ENCODE measurements at places on chromosomes 7 and 10.
A peak's percentile ranks its signal among the peaks of the same experiment; 100 is the strongest.

DNA sequence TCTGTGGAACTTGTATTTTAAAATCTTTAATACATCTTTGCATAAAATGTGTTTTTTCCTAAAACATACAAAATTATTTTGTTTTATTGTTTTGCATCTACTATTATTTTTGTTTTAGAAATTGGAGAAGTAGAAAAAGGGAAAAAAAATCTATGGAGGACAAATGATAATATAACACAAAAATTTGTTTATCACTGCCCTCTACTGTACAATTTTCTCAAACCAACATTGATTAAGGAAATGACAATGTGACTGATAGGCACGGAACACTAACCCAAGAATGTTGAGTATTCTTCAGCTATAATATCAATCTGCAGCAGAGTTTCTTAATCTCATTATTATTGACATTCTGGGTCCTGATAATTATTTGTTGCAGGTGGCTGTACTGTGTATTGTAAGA is 9.5 kb upstream of the ING3 start:
- no peak for DNase-seq

- no peak for DNase-seq
Measured at GRCh38 chr7:95041031-95041430, 133.6 kb downstream of the PPP1R9A start.

GRCh38 chr10:128036011-128036615 is 90.1 kb downstream of the MKI67 start:
- DNase-seq, result no peak

- DNase-seq, result peak; percentile 4
Measured at GRCh38 chr7:104552102-104552501, 223.7 kb downstream of the LHFPL3 start.

- peak; percentile 50 for DNase-seq
Measured at GRCh38 chr7:90173127-90173844, 19.0 kb downstream of the STEAP1 start.

- no peak for DNase-seq
Measured at GRCh38 chr10:131689954-131690757, 210.7 kb upstream of the PPP2R2D start.

DNA sequence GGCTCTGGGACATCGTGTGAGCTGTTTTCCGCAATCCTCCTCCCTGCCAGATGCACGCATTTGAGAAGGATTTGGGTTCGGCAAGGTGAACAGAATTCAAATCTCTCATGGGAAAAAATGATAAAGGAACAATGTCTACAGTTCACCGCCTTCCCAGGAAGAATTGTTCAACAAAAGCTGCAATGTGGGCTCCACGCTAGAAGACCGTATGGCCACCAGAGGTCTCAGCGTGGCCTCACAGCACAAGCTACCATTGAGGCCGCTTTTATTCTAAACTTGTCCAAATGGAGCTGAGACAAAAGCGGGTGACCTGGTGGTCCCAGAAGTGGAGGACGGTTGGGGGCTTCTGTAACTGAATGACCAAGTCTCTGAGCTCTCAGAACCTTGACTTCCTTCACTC is 733.1 kb downstream of the PARD3 start:
- no peak for DNase-seq

DNA sequence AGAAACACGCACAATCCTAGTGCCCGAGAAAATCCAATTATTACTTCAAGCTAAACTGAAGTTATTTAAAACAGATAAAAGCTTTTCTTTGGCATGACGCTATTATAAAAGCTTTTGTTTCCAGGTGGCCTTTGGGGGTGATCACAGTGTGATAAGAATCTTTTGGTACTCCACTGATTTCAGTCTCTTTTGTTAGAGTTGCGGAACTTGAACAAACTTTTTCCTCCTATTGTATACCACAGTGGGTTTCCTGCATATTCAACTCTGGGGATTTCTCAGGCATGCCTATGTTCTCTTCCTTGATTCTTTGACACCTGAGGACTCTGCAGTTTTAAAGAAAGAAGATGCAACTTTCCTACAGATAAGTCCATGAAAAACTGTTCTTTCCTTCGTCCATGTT is 99.7 kb upstream of the PITRM1 start:
- DNase-seq, result no peak

- DNase-seq, result no peak
Measured at GRCh38 chr7:120793213-120793936, 64.6 kb downstream of the TSPAN12 start.

- DNase-seq, result no peak
Measured at GRCh38 chr10:3568392-3568791, 216.6 kb downstream of the KLF6 start.

DNA sequence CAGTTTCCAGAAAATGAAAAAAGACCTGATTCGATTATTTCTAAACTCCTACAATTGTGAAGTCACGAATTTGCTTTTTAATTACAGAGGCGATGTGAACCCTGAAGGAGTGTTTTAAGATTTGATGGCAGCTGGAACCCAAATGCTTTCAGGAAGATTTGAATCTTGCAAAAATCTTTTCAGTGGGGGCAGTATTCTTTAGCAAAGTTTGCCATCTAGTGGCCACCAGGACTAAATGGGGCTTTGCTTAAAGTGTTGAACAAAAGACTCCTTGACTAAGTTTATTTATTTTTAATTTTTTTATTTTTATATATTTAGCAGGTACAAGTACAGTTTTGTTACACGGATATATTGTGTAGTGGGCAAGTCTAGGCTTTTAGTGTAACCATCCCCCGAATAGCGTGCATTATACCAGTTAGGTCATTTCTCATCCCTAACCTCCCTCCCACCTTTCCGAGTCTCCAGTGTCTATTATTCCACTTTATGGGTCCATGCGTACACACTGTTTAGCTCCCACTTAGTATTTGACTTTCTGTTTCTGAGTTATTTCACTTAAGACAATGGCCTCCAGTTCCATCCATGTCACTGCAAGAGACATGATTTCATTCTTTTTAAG is 98.8 kb downstream of the CACNB2 start:
- DNase-seq, result peak; percentile 70
